Muscle of arm (tissue), 14 donors: ENCODE measurements at places on chromosomes 1 and 21. TPM values are rescaled to one million over a fixed set of nuclear protein-coding genes. Genes with fewer than 3 reads are reported as not detected.

WNT2B gene
- polyA plus RNA-seq: 4.1 TPM

CFAP107 gene
- polyA plus RNA-seq: 0.19 TPM

BMP8B gene
- 1.3 TPM for polyA plus RNA-seq

TCHHL1 gene
- not detected for polyA plus RNA-seq

VTCN1 gene
- 0.11 TPM for polyA plus RNA-seq

CREB3L4 gene
- polyA plus RNA-seq: not detected

APOBEC4 gene
- not detected for polyA plus RNA-seq

GRHL3 gene
- 36.4 TPM for polyA plus RNA-seq

MROH9 gene
- polyA plus RNA-seq: not detected

CFHR3 gene
- 3.0 TPM for polyA plus RNA-seq

CACNA1S gene
- 50.4 TPM for polyA plus RNA-seq

FCN3 gene
- 0.16 TPM for polyA plus RNA-seq

TTC24 gene
- polyA plus RNA-seq: 0.53 TPM

CDC42BPA gene
- 27.0 TPM for polyA plus RNA-seq
